Activated CD4-positive, CD25-positive, alpha-beta regulatory T cell treated with anti-CD3 and anti-CD28 coated beads, Interleukin-2, amount 50 U/mL, for 16 hours (primary cell): ENCODE measurements at places on chromosomes 4 and X.

- DNase-seq, result no peak
These were observed 1501.5 kb downstream of the STIM2 start for GRCh38 chr4:28362169-28362568.

- DNase-seq, result no peak
These were observed 126.5 kb downstream of the ADGRA3 start for GRCh38 chr4:22389240-22389870.

DNA sequence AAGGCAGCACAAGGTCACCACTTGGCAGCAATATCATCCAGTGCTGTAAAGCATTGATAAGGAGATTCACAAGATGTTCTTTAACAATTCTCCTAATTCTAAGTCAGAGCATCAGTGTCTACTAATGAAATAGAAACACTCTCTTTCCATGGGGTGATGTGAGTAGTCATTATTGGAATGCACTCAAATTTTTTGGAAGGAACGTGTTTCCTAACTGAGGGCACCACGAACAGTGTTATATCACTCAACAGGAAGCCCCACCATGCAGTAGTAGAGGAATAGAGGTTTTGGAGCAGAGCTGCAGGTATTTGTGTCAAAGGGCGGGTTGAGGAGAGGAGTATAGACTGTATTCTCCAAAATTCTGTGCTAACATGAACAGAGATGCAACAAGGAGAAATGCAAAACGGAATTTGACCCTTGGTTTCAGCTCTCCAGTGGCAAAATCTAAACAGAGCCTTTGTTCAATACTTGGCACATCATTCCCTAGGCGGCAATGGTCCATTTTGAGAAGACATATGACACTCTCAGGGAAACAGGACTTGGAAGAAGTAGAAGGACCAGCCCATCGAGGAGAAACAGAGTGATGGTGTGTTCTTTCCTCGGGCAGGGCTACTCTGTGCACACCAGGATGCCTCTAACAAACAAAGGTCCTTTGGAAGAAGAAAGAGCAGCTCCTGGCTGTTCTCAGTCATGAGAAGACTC is 98.9 kb downstream of the CPEB2 start:
- no peak for DNase-seq

DNA sequence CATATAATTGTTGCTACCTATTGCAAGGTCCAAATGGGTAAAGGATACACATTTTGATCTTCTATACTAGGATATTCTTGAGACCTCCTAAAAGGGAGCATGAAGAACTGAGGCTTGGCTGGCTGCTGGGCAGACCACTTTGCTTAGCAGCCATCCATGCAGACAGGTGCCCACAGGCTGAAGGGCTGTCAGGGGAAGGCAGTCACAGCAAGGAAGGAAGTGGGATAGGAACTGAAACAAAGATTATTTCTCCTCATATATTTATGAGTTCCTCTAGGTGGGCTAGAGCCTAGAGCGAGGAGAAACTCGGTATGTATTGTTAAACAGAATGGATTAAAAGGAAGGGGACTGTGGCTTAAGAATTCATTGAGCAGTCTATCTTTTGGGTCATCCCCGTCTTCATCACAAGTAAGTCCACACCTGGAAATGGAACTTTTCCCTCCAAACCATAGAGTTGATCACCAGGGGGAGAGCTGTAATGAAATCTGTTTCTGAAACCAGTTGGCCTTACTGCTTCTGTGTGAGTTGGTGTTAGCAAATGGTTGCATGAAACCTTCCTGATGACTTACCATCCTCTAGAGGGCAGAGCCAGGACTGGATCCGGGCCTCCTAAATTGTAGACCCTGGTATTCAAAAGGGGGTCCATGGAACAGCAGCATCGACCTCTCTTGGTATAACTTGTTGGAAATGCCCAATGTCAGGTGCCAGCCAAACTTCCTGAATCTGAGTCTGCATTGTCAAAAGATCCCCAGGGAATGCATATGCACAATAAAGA is 42.3 kb downstream of the AFF2 start:
- DNase-seq, result no peak

GRCh38 chr4:24042094-24042493 is 152.2 kb upstream of the PPARGC1A start:
- DNase-seq, result no peak

DNA sequence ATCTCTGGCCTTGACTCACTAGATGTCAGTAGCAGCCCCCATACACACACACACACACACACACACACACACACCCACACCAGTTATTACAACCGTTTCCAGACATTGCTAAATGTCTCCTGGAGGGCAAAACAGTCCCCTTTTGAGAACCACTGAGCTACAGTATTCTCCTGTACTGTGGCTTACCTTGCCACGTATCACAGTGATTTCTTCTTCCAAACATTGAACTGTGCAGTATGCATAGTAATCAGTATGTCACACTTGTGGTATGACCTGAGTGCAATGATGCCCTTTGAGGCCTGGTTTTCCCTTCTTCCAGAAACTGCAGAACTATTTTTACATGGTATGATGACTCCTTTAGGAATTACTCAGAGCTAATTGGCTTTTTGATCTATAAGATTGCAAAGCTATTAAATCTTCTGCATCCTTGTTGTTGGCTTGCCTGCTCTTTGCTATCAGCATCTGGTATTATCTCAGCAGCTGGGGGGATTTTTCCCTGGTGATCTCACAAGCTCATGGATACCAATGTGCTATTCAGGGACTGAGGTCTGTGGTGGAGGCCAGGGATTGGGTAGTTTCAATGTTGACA is 3.6 kb upstream of the THOC2 start:
- DNase-seq, result no peak

- no peak for DNase-seq
These were observed 11.6 kb upstream of the SCD5 start for GRCh38 chr4:82810176-82810575.

DNA sequence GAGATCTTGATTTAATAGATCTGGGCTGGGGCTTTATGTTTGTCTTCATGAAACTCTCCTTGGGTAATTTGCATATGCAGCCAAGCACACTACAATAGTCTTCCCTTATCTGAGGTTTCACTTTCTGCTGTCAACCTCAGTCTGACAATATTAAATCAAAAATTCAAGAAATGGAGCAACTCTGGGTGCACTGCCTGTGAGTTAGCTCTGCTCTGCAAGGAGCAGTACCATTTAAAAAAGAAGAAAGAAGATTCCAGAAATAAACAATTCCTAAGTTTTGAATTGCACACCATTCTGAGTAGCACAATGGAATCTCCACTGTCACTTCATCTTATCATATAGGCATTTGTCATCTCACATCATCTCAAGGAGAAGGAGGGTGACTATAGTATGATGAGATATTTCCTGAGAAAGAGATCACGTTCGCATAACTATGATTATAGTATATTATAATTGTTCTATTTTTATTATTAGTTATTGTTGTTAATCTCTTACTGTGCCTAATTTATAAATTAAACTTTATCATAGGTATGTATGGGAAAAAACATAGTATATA is 9.4 kb downstream of the FNIP2 start:
- no peak for DNase-seq

DNA sequence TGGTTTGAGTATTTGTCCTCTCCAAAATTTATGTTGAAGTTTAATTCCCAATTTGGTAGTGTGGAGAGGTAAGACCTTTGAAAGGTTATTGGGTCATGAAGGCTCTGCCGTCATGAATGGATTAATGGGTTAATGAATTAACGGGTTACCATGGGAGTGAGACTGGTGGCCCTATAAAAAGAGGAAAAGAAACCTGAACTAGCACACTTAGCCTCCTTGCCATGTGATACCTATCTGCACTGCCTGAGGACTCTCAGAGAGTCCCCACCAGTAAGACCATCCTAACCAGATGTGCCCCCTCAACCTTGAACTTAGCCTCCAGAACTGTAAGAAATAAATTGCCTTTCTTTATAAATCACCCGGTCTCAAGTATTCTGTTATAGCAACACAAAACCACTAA is 39.3 kb downstream of the PAGE1 start:
- no peak for DNase-seq

DNA sequence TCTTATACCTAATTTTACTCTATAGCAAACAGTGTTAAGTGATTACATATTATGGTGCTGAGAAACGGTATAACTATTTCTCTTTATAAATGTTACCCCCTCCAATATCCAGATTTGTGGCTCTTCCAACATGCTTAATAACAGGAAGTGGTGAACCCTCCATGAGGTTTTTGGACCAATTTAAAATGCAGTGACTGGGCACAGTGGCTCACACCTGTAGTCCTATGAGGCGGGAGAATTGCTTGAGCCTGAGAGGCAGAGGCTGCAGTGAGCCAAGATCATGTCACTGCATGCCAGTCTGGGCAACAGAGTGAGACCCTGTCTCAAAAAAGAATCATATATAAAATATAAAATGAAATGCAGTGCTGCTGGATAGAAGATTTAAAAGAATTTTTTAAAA is 137.3 kb downstream of the MGST2 start:
- no peak for DNase-seq

DNA sequence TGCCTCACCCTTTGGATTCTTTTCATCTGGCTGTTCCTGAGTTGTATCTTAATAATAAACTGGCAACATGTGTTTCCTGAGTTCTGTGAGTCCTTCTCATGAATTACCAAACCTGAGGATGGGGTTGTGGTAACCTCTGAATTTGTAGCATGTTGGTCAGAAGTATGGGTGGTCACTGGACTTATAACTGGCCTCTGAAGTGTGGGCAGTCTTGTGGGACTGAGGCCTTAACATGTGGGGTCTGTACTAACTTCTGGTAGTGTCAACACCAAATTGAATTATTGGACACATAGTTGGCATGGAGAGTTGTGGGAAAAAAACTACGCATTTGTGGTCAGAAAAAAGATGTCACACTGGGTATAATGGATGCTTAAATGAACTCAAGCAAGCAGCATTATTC is 45.0 kb upstream of the TNIP3 start:
- DNase-seq, result no peak
